Activated CD4-positive, alpha-beta T cell treated with anti-CD3 and anti-CD28 coated beads for 4 hours (primary cell): ENCODE measurements at places on chromosomes 3 and 15.

DNA sequence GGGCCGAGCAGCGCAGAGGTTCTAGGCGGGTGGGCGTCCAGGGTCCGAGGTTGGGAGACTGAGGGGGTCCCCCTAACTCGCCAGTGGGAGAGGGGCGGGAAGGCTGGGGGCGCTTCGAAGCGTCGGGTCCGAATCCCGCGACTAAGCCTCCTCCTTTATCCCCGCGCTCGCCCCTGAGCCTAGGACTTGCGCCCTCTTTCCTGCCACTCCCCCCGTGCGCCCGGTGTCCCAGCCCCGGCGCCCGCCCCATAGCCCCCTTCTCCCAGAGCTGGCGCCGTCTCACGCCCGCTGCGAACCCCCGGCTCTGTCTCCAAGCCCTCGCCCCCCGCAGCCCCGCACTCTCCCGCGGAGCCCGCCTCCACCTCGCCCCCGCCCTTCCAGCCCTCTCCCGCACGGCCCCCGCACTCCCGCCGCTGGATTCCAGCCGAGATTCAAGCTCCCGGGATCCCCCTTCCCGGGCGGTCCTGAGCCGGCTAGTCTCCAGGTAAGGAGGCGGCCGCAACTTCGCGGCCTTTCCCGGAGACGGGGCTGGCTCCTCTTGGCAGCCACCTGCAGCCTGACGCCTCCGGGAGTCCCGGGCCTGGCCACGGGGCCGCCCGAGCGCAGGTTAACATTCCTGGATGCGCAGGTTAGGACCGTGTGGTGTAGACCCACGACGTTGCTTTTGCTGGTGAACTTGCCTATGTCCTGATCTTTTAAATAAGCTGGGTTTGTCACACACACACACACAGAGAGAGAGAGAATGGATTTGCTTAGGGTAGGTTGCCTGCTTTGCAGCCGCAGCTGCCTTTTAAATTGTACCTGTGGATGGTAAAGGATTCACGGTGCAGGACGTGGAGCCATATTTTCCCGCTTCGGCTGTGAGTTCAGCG, 563 bp downstream of the PXYLP1 start:
- no peak for DNase-seq

GRCh38 chr3:106083207-106083606, 214.4 kb upstream of the CBLB start:
- DNase-seq = no peak

- DNase-seq = no peak
These were observed 187.6 kb downstream of the NLGN1 start for GRCh38 chr3:173584838-173585831.

- no peak for DNase-seq
These were observed 19.4 kb upstream of the PPP4R2 start for GRCh38 chr3:72977060-72977808.

DNA sequence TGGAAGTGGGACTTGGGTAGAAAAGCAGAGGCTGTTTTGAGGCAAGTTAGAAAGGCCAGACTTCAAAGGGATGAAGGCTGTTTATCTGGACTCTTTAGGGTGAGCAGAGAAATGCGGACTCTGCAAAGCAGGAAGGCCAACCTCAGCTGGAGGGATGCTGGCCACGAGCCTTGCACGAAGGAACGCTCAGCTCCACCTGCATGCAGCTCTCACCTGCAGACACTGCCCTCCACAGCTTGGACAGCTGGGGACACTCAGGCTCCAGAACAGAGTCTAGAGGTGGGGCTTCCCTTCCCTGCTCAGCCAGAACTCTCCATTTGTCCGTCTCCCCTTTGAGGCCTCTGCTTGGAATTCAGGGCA, 229.7 kb downstream of the ADAMTS17 start:
- DNase-seq = no peak

GRCh38 chr3:113585228-113585627, 52.9 kb downstream of the SIDT1 start:
- no peak for DNase-seq

DNA sequence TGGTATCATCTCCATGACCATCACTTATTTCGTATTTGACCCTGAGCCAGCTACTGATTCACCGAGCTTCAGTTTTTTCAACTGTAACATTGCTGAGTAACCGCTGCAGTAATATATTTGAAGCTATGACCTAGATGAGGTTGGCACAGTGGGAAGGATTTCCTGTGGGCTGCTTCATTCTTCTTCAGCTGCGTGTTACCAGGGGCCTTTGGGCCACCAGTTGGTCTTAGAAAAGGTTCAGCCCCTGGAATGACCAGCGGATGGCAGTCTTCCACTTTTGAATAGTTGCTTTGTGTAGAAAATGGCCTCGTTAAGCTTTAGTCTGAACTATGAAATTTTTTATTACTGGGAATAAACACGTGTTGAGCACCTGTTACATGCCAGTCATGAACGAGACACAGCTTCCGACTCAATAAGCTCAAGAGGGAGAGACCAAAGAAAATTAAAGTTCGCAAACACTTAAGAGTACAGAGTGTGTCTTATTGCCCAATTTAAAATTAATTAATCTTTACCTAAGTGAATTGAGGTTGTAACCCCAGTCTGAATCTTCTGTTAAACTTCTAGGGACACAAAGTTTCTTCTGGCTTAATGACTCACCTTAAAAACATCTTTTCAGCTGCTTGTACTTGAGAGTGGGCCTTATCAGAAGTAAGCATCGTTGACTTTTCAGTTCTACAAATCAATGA, 57.6 kb upstream of the NR2E3 start:
- DNase-seq = no peak

GRCh38 chr15:95630683-95631082, 699.8 kb upstream of the NR2F2 start:
- no peak for DNase-seq

- DNase-seq = no peak
These were observed 574.8 kb downstream of the AGBL1 start for GRCh38 chr15:86654501-86654900.

- DNase-seq = no peak
These were observed 159.1 kb upstream of the NDN start for GRCh38 chr15:23846218-23846617.

GRCh38 chr15:73570355-73571032, 62.7 kb downstream of the NPTN start:
- DNase-seq = no peak

DNA sequence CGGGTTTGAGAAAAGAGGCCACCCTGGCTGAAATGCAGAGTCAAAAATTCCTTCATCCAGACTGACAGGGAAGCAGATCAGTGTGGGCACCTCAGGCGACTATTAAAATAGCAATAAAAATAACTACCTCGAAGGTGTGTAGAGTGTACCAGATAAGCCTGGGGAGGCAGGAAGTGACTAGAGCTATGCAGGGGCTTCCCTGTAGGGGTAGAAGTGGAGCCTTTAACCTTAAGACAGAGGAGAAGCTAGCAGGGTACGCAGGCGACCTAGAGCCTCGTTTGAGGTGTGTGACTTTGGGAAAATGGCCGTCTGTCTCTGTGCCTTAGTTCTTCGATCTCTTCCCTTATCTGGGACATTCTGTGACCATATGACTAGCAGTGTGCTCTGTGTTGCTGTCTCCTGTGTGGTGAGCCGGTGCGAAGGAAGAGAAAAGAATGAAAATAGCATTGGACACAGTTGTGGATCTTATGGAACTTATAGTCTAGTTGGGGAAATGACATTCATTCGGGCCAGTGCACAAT, 17.6 kb downstream of the BHLHE40 start:
- DNase-seq = no peak

- no peak for DNase-seq
These were observed 21.8 kb upstream of the CLDN18 start for GRCh38 chr3:137988152-137988551.

GRCh38 chr15:82942691-82943090, 9.8 kb downstream of the HOMER2 start:
- no peak for DNase-seq

- DNase-seq = no peak
These were observed 6.4 kb downstream of the CEP97 start for GRCh38 chr3:101730839-101731238.

GRCh38 chr3:126463521-126463920, 12.2 kb downstream of the ZXDC start:
- DNase-seq = no peak

- no peak for DNase-seq
These were observed 152.4 kb upstream of the MRPL3 start for GRCh38 chr3:131655070-131655690.

- DNase-seq = no peak
These were observed 168.5 kb downstream of the NFKBIZ start for GRCh38 chr3:102017784-102018183.
